Activated naive CD8-positive, alpha-beta T cell treated with anti-CD3 and anti-CD28 coated beads, Interleukin-2, amount 50 U/mL, for 24 hours (primary cell): ENCODE measurements at places on chromosomes 6 and 20.

- no peak for DNase-seq
Measured at GRCh38 chr6:111342913-111343312, 140.1 kb downstream of the REV3L start.

DNA sequence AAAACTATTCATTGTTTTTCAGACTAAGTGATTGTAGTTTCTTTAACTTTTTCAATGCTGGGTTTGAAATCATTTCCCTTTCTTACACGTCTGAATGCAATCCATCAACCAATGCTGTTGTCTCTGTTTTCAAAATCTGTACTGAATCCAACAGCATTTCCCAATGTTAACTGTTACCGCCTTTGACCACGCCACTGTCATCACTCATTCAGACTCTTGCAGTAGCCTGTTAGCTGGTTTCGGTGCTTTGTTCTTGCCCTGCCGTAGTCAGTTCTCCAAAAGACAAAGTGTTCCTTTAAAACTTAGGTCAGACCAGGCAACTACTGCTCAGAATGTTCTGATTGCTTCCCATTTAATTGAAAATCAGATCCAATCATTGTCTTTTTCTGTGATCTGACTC lies 131.3 kb downstream of the PLCB4 start:
- DNase-seq, result no peak

DNA sequence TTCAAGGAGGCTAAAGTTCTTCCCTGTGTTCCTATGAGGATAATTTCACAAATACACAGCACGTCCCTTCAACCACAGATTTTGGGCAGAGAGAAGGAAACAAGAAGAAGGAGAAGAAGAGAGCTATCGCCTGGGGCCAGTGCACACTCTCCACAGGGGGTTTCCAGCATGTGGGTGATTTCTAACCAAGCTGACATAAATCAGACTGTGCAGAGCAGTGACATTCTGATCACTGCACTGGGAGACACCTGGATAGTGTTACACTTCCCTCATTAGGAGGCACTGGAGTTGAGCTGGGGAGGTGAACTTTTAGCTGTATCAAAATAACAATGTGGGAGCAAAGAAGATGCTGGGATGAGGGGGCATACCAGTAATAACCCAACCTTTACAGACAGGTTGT lies 71.8 kb upstream of the CENPW start:
- no peak for DNase-seq

DNA sequence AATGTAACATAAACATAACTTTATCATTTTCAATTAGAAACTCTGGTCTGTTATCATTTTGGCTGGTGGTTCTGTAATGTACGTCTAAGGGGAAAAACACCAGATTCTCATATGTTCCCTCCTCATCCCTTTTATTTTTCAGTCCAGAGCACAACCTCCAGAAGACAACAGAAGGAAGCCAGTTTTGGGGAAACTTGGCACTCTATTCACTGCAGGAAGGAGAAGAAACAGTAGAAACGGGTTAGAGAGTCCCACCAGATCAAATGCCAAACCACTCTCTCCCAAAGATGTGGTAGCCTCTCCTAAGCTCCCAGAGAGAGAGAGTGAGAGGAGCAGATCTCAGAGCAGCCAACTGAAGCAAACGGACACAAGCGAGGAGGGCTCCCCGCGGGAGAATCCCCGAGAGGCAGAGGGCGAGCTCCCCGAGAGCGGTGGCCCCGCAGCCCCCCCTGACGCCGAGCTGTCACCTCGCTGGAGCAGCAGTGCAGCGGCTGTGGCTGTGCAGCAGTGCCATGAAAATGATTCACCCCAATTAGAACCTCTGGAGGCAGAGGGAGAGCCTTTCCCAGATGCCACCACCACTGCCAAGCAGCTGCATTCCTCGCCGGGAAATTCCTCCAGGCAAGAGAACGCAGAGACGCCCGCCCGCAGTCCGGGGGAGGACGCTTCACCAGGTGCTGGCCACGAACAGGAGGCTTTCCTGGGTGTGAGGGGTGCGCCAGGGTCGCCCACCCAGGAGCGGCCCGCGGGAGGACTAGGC lies 117.8 kb downstream of the RTN4IP1 start:
- peak; percentile 58 for DNase-seq

DNA sequence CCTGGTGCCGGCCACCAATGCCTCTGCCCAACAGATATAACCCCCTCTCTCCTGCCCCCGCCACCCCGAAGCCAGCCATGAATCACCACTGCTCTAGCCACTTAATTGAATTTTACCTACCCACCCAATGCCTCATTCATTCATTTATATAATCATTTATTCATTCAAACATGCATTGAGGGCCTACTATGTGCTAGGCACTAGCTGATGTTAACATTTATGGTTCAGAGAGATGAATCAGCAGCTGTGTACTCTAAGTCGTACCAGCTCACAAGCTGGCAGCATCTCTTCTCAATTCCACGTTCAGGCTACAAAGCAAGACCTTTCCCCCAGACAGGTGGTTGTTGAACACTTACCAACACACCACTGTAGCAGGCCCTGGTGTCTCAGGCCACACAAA lies 12.9 kb upstream of the MDGA1 start:
- DNase-seq, result no peak

- DNase-seq, result no peak
Measured at GRCh38 chr6:141783585-141783984, 349.1 kb upstream of the GJE1 start.

DNA sequence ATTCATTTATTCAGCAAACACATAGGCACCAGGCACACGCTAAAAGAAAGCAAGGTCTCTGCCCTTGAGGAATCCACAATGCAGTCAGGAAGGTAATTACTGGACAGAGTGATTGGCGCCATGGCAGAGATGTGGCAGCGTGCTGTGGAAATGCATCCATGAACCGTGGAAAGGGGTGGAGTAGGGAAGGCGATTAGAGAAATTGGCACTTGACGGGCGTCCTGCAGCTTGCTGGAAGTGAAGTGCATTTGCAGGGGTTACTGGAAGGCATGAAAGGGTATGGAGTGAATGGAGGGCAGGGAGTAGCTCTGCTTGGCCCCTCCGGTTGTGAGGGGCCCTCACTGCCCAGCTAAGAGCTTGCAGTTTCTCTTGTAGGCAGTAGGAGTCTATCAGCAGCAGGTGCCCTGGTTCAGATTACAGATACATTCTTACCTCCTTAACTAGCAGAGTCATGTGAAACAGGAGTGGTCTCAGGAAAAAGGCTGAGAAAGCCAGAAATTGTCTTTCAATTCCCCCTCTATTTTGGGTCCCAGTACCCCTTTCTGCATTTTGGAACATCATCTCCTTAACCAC lies 122.5 kb upstream of the TIAM2 start:
- DNase-seq, result no peak
